Thoracic aorta (tissue), 2 donors: ENCODE measurements at places on chromosomes 16 and 17.

- no peak for DNase-seq
Measured at GRCh38 chr17:69508814-69509213, 94.3 kb downstream of the MAP2K6 start.

DNA sequence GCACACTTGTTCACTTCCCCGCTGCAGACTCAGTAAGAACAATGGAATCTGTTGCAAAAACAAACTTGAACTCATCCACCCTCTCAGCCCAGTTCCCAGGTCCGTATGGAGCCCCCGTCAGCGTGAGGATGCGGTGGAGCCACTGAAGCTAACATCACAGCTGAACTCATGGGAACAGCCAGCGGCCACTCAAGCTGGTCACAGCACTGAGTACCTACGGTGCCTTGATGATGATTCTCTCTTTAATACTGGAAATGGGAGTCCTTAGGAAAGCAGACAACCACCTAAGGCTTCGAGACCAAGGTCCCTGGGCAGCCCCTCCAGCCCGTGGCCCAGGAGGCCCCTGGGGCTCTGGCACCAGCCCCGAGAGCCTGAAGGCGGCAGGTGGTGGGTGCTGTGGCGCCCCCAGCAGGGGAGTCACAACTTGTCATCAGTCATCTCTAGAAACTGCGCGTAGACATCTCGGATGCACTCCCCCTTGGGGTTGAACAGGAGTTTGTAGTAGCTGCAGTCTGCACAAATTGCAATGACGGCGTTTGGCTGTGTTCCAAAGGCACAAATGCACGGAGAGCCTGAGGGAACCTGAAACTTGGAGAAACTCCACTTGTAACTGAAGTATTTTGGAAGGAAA lies 31.0 kb upstream of the RHOT1 start:
- peak; percentile 13 for DNase-seq

DNA sequence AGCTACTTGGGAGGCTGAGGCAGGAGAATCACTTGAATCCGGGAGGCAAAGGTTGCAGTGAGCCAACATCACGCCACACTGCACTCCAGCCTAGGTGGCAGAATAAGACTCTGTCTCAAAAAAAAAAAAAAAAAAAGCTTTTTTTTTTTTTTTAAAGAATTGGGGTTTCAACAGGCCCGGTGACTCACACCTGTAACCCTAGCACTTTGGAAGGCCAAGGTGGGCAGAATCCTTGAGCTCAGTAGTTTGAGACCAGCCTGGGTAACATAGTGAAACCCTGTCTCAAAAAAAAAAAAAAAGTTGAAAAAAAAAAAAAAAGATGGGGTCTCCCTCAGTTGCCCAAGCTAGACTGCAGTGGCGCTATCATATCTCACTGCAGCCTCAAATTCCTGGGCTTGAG lies 6.6 kb upstream of the HEXIM2 start:
- no peak for DNase-seq

DNA sequence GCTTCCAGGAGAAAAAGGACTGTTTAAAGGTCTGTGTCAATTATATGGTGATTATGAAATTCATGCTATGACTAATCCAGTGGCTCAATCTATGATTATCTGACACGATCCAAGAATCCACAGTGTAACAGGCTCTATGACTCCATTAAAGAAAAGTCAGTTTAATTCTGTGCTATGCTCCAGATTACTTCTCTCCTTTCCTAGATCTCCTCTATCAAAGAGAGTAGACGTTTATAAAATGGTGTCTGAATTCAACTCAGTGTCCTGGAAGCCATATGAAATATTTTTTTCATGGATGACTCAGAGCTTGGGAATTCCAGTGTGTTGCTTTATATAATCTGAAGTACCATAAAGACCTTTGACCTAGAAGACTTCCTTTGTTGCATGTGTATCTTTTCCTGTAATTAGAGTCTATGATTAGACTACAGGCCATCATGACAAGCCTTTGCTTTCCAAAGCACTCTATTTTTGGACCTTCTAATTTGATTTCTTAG lies 27.0 kb upstream of the NF1 start:
- no peak for DNase-seq

DNA sequence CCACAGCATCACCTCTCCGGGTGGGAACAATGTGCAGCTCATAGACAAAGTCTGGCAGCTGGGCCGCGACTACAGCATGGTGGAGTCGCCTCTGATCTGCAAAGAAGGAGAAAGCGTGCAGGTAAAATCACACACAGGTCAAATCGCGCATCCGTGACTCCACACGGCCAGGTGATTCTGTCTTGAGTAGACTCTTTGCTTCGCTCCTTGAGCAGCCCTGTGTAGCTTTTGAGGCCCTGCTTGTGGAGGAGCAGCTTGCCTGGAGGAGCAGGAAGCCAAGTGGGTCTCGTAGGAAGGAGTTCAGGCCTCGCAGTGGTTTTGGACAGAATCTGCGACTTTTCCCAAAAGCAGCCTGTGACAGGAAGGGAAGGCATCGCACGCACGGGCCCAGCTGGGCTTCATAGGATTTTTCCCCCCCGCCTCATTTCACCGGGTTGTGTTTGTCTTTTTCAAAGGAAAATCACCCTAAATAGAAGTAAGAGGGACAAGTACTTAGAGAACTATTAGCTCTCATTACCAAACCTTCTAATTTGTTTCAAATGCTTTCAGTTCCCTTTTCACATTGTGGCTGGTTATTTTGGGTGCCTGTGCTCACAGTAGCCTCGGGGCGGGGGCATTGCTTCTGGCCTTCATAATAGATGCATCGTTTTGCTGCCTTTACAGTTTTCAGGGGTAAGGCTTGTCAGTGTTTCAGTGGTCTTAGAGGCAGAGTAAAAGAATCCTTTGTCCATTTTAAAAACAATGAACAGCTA lies 71.5 kb downstream of the SEC14L1 start:
- no peak for DNase-seq

DNA sequence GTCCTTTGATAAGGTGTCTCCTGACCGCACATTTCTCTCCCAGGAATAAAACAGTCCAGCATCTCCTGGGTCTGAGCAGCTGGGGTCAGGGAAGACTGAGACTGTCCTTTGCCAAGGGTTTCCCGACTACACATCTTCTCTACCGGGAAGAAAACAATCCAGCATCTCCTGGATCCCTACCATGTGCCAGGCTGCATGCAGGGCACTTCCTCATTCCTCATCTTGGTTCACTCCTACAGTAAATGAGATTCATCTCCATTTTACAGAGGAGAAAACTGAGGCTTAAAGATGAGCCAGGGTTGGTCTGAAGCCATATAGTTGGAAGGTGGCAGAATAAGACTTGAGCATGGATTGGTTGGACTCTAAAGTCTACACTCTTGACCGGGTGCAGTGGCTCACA lies 36.7 kb downstream of the NOG start:
- no peak for DNase-seq

- DNase-seq, result no peak
Measured at GRCh38 chr17:15247891-15248529, 17.1 kb downstream of the PMP22 start.
